Activated CD4-positive, alpha-beta memory T cell treated with anti-CD3 and anti-CD28 coated beads for 36 hours (primary cell): ENCODE measurements at places on chromosomes 5 and 9.
A peak's percentile ranks its signal among the peaks of the same experiment; 100 is the strongest.

DNA sequence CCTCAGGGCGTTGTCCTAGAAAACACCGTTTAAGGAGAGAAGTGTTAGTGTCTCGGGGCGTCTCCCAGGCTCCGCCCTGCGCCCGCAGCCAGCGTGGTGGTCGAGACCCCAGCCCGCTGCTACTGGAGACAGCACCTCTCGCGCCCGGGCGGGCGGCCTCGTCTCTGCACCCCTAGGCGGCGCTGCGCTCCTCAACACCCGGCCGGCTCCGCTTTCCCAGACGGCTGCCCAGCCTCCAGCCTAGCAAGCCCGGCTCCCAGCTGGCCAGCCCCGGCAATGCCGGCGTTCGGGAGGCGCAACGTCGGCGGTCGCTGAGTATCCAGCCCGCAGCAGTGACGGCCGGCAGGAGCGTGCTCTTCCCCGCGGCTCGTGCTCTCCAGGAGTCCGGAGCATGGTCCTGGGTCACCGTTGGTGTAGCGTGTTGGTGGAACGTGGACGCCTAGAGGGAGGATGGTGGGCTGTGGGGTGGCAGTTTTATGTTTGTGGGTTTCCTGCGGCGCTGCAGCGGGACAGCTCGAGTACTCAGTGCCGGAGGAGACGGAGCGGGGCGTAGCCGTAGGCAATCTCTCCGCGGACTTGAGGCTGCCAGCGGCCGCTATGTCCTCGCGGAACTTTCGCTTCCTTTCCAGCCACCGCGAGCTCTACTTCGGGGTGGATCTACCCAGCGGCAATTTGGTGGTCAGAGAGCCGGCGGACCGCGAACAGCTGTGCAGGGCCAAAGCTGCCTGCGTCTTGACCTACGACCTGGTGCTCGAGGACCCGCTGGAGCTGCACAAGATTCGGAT, 536 bp downstream of the PCDHAC1 start:
- DNase-seq: peak; percentile 55

DNA sequence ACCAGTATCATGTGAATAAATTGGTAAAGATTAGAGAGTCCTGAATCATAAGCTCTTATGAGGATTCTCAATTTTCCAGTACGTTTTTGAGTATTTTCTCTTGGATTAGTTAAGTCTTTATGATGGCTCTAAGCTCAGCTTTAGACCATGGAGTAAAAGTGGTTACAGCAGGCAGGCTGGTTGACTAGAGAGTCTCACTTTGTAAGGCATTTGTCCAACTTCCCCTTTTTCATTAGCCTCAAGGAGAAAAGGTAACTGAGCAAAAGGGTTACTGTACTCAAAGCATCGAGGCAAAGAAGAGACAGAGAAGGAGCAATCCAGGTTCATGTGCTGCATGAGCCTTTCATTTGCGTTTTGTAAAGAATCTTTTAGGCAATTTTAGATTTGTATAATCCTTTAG, 8.5 kb downstream of the NOP16 start:
- DNase-seq: no peak

GRCh38 chr5:105840800-105841199, 1829.9 kb downstream of the EFNA5 start:
- no peak for DNase-seq

- no peak for DNase-seq
Observed at GRCh38 chr5:151030056-151030336, 9.6 kb downstream of the GPX3 start.

- no peak for DNase-seq
Observed at GRCh38 chr5:121805911-121806310, 45.8 kb upstream of the FTMT start.

- DNase-seq: peak; percentile 7
Observed at GRCh38 chr5:1511651-1512540, 11.9 kb downstream of the LPCAT1 start.

GRCh38 chr5:74314906-74315305, 325.6 kb downstream of the ENC1 start:
- no peak for DNase-seq

- no peak for DNase-seq
Observed at GRCh38 chr9:106233116-106233515, 538.8 kb downstream of the TMEM38B start.

- no peak for DNase-seq
Observed at GRCh38 chr9:104826911-104827310, 63.0 kb downstream of the NIPSNAP3B start.

GRCh38 chr9:124786881-124787573, 10.1 kb downstream of the OLFML2A start:
- no peak for DNase-seq

DNA sequence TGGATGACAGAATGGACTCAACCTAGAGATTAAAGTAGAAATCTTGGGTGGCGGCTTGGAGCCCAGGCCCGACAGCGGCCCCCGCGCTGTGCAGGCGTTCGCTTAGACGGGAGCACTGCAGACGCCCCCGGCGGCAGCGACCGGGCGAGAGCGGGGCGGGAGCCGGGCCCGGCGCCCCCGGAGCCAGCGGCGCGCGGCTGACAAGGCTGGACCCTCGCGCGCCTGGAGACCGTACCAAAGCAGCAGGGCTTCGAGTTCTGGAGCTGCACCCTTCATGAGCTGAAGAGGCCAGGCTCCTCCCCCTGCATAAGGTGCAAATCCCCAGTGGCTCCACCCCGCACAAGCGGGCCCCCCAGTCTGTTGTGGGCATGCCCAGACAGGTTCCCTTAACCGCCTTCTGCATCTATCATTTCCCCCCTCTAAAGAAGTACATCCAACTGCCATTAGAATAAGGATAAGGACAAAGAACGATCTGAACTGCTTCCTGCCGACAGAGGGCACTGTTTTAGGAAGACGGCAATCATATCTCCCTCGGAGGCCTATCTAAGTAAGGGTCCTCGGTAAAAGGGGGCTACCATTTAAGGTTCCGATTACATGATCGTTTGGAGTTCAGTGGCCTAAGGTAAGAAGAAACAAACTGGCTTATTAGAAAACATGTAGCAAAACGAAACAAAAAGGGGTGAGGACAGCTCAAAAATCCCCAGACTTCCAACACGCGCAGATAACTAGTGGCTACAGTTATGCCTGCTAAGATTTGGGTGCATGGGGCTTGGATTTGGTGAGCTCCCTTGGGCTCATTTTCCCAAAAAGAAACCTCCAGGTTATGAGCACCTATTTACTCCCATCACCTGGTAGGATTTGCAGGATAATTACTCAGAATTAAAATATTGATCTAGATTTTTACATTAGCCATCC, 66.3 kb downstream of the RGMB start:
- peak; percentile 17 for DNase-seq

DNA sequence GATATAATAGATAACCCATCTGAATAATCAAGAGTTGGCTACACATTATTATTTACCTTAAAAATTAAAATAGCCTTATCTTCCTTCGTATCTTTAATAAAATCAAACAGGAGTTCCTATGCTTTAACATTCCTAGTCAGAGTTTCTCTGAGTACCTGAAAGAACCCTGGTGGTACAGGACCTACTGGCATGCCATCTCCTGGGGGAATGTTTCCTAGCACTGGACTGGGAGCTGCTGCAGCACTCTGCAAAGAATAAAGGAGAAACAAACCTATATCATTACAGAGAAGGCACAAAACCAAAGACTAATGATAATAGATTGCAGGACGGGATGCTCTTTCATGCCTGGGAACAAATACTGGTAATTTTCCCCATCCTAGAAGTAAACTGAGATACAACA, 119.5 kb upstream of the ACOT12 start:
- no peak for DNase-seq

- no peak for DNase-seq
Observed at GRCh38 chr5:109029847-109030246, 282.1 kb downstream of the FER start.

DNA sequence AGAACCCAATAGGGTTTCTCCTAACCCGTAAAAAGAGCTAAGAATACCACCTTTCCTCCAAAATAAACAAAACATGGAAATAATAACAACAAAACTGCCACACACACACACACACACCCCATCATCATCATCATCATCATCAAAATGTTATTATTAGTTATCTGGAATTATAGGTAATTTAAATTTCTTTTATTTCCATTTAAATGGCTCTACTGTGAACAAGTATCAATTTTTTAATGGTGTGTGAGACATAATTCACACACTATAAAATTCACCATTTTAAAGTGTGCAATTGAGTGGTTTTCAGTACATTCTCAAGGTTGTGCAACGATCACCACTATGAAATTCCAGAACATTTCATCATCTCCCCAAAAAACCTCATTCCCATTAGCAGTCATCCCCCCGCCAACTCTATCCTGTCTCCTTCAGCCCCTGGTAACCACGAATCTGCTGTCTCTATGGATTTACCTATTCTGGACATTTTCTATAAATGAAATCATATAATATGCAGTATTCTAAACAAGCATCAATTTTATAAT, 172.7 kb downstream of the ROR2 start:
- no peak for DNase-seq

GRCh38 chr9:20227166-20227874, 395.0 kb downstream of the MLLT3 start:
- DNase-seq: no peak

- DNase-seq: no peak
Observed at GRCh38 chr5:141484641-141485311, at the start of gene PCDHGC4. PCDHGC4 (plus strand) TSS chr5:141485030; CDS start chr5:141485174, 144 bp downstream.

GRCh38 chr9:70398145-70398556, 16.3 kb downstream of the KLF9 start:
- no peak for DNase-seq

DNA sequence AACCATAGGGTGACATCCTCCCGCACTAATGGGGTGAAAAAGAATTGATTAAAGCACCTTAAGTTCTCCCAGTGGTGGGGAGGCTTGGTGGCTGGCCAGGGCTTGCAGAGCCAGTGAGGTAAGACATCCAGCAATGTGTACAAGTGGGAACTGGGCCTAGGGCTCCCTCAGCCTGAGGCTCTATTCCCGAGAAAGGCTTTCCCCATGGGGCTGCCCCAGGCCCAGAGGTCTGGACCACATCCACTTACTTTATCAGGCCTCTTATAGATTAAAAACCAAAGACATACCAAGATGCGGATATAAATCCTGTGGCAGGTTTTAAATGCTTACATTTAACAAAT, 35.3 kb downstream of the C5orf15 start:
- no peak for DNase-seq

DNA sequence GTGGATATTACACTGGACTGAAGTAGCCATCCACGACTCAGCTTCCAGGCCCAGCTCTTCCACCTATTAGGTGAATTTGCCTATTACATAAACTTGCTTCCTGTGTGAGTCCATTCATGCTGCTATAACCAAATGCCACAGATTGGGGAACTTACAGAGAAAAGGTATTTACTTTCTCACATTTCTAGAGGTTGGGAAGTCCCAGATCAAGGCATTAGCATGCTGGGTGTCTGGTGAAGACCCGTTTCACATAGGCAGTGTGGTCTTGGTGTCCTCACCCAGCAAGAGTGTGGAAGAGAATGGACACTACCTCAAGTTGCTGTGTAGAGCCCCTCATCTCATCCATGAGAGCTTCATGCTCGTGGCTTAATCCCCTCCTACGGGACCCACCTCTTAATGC, 282.6 kb downstream of the IRX1 start:
- no peak for DNase-seq

- DNase-seq: no peak
Observed at GRCh38 chr9:3088219-3088618, 244.3 kb upstream of the PUM3 start.

- DNase-seq: no peak
Observed at GRCh38 chr5:21831145-21831787, 1021.9 kb downstream of the CDH12 start.

DNA sequence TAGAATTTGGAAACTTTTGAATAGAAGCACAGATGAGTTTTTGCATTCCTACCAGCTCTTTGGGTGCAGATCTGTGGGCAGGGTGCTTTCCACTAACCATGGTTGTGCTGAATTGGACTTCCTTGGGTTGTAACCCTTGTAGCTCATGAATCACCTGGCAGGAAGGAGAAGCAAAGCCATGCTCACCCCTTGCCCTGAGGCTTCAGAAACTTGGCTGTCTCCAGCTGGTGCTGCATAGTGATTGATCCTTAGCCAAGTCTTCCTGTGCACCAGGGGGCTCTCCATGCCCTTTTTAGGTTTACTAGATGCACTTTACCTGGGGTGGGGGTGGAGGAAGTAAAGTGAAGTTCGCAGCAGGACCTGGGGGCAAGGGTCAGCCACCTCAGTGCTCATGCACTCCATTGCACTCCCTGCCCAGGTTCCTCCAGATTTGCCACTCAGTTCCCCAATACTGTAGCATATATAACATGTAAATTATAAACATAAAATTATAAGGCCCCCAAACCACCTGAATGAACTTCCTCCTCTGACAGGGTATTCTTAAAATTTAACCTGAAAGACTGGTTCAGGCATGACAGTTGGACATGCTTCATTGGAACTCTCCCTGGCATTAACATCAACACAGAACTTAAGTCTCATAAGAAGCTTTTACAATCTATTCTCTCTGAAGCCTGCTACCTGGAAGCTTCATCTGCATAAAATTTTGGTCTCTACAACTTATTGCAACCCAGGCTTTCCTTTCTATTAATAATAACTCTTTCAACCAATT, 25.8 kb upstream of the IFNA14 start:
- DNase-seq: no peak

- no peak for DNase-seq
Observed at GRCh38 chr5:81846301-81846700, 95.4 kb upstream of the SSBP2 start.

GRCh38 chr5:128673970-128674369, 135.9 kb upstream of the FBN2 start:
- DNase-seq: no peak

DNA sequence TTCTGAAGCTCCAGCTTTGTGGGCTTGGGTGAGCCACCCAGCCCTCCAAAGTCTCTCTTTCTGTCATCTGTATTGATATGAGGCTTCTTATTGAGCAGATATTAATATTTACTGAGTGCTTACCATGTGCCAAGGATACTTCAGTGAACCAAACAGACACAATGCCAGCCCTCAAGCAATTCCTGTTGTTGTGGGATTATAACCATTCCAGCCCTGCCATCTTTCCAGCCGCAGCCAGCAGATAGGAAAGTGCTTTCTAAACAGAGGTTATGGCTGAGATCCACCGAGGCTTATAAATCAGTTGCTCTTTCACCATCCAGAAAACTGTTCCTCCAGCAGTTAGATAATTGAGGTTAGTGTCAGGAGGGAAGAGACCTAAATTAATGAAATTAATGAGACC, 137.7 kb upstream of the ALDH1B1 start:
- DNase-seq: no peak

GRCh38 chr5:31153521-31153920, 40.0 kb upstream of the CDH6 start:
- no peak for DNase-seq

GRCh38 chr9:135849181-135849580, 58.2 kb downstream of the CAMSAP1 start:
- no peak for DNase-seq
